ENCODE measurements at places on chromosomes 4 and X.

- DNase-seq: no peak
- H3K4me3 ChIP-seq: no peak overlapping the region
- H3K27me3 ChIP-seq: no peaks in the 10 kb centered on the region
- no peaks in the 10 kb centered on the region for H3K4me1 ChIP-seq
- no peak overlapping the region for H3K27ac ChIP-seq
Measured at GRCh38 chrX:52608961-52609360, 45.7 kb downstream of the SSX7 start.

DNA sequence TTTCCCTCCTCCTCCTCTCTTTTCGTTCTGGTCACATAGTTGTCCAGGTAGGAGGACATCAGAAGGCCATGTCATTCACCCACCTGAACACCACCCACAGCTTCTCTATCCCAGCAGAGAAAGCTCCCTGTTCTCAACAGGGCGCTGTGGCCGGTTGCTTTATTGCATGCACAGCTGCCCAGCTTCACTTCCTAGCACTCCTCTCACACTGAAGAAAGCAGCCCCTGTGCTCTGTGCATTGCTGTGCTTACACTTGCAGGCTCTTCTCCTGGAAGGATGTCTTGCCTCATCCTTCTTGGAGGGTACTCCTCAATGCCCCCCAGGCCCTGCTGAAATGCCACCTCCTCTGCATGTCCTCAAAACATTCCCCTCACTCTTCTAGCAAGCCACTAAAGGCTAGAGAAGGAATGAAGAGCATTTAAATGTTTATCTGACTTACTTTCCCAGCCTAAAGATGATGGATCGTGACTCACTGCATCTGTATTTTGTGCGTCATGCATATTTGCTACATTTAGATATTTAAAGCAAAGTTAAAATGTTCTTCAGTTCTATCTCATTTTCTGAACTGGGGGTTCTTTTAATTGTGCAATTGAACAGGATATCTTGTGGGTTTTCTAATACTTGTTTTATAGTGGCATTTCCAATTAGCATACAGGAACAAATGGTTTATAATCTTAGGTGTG is 186.4 kb upstream of the PUDP start:
- H3K36me3 ChIP-seq: no peaks in the 10 kb centered on the region
- H3K27ac ChIP-seq: no peak overlapping the region
- no peak overlapping the region for H3K4me3 ChIP-seq
- no peaks in the 10 kb centered on the region for H3K4me1 ChIP-seq

GRCh38 chr4:21543514-21543913 is 405.1 kb downstream of the KCNIP4 start:
- no peaks in the 10 kb centered on the region for H3K27me3 ChIP-seq
- H3K4me3 ChIP-seq: no peak overlapping the region
- H3K27ac ChIP-seq: no peak overlapping the region

- H3K27me3 ChIP-seq: no peaks in the 10 kb centered on the region
- no peak for DNase-seq
- no peaks in the 10 kb centered on the region for H3K36me3 ChIP-seq
- no peak overlapping the region for H3K4me3 ChIP-seq
Measured at GRCh38 chr4:119152741-119153140, 17.1 kb downstream of the MYOZ2 start.

GRCh38 chr4:80587871-80588385 is 252.4 kb downstream of the CFAP299 start:
- H3K4me1 ChIP-seq: no peaks in the 10 kb centered on the region
- H3K27ac ChIP-seq: no peak overlapping the region
- no peaks in the 10 kb centered on the region for H3K36me3 ChIP-seq
- H3K4me3 ChIP-seq: no peak overlapping the region

- H3K36me3 ChIP-seq: no peaks in the 10 kb centered on the region
- no peak overlapping the region for H3K4me3 ChIP-seq
Measured at GRCh38 chr4:38673130-38673978, 9.4 kb downstream of the KLF3 start.

DNA sequence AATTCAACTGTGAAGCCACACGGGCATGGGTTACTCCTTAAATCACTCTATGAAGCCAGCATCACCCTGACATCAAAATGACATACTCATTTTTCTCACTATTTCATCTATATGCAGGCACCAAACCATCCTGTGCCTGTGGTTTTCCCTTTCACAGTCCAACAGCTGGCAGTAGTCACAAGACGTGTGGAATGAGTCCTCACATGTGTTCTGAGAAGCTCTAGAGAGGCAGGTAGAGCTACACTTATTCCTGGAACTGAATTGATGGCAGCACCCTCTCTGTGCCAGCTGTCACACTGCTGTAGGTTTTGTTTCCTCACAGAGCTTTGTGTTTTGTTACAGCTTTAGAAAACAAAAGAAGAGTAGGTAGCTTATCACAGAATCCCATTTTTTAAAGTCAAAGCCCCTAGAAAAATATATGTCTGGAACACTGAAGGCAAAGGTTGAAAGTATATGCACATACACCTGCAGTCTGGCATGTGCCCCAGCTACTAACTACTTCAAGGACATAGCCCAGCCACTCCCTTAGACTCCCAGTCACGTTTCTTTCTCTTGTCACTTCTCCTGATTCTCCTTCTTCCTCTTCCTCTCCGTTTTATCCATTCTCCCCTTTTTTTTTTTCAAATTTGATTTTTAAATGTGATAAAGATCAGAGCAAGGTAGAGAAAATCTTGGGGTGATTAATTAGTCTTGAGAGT is 107.1 kb downstream of the ANXA10 start:
- no peak for DNase-seq
- H3K4me1 ChIP-seq: no peaks in the 10 kb centered on the region
- no peak overlapping the region for H3K27ac ChIP-seq

DNA sequence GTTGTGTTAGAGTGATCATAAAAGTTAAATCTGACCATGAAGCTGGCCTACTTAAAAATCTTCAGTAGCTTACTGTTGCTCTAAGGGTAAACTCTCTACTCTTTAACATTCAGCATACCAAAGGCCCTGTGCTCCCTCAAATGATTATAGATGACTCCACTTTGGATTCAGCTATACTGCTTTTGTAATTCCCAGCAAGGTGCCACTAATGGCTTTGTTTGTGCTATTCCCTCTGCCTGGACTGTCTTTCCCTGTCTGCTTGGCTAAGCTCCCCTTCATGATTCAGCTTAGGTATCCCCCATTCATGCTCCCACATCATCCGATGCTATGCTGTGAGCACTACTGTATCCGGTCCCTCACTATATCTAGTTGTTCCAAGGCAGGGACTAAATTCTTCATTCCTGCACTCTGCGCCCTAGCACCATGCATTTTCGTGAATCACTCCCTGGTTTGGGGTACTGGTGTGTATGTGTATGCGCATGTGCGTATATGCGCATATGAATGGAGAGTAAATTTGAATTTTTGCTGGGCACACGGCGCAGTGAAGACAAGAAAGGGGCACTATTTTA is 453 bp upstream of the PBDC1 start:
- no peak for DNase-seq
- H3K36me3 ChIP-seq: no peaks in the 10 kb centered on the region
- H3K27ac ChIP-seq: peak overlapping the region; percentile 82
- no peaks in the 10 kb centered on the region for H3K27me3 ChIP-seq

- DNase-seq: no peak
- no peak overlapping the region for H3K27ac ChIP-seq
- H3K27me3 ChIP-seq: no peaks in the 10 kb centered on the region
Measured at GRCh38 chr4:162229670-162230069, 65.9 kb upstream of the FSTL5 start.

- peaks cover 23% of the 10 kb centered on the region for H3K4me1 ChIP-seq
- DNase-seq: no peak
- no peaks in the 10 kb centered on the region for H3K27me3 ChIP-seq
- H3K36me3 ChIP-seq: no peaks in the 10 kb centered on the region
Measured at GRCh38 chr4:41215969-41216293, 1.6 kb upstream of the APBB2 start.

GRCh38 chr4:5722328-5722727 is 11.3 kb downstream of the EVC start:
- H3K27me3 ChIP-seq: no peaks in the 10 kb centered on the region
- no peaks in the 10 kb centered on the region for H3K36me3 ChIP-seq
- H3K27ac ChIP-seq: peak overlapping the region; percentile 12
- DNase-seq: peak; percentile 26
- no peak overlapping the region for H3K4me3 ChIP-seq

DNA sequence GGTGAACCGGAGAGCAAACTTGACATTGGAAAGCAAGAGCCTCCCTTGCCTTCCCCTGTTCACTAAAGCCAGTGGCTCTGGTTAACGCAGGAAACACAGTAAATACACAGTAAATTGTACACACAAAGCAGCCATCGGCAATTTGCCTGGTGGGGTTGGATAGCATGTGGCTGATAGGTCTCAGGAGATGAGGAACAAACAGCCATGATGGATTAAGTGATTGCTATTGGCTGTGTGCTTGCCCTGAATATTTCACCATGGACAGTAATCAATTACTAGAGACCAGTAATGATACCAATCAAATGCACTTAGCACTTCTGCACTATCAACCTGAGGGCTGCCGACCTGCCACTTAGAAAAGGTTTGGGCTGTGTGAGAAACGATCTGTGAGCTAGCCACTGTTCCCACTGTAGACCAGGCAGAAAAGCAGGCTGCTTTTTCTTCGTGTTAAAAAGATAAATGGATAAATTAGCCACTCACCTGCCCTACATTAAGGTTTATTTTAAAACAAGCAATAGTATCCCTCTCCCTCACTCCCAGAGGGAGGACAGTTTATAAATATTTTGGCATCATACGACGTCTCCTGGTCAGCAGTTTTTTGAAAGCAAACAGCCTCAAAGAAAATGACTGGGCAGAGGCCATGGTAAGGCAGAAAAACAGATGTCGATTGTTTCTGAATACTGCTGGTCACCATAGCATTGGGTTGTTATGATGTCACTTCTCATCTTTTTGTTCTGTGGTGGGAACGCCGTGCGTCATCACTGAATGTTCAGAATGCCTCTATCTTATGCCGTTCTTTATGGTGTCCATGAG is 167.1 kb downstream of the MAML3 start:
- H3K36me3 ChIP-seq: no peaks in the 10 kb centered on the region
- peaks cover 10% of the 10 kb centered on the region for H3K4me1 ChIP-seq

GRCh38 chr4:154361450-154361849 is 130.1 kb downstream of the DCHS2 start:
- no peak overlapping the region for H3K27ac ChIP-seq
- H3K4me1 ChIP-seq: no peaks in the 10 kb centered on the region
- no peak overlapping the region for H3K4me3 ChIP-seq
- H3K36me3 ChIP-seq: no peaks in the 10 kb centered on the region
- H3K27me3 ChIP-seq: no peaks in the 10 kb centered on the region

DNA sequence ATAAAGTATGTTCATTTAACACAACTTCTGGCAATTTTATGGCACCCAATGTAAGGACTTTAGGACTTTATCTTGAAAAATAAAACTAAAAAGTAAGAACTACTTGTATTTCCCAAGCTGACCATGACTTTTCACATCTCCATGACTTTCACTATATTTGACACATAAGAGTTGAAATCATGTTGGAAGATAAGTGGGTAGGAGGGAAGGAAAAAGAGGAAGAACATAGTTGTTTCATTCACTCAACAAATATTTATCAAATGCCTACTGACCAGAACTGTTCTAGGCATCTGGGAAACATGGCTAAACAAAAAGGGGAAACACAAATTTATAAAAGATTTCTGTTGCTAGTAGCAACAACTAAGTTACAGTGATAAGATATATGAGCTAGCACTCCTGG is 16.0 kb downstream of the SCLT1 start:
- no peak for DNase-seq
- no peaks in the 10 kb centered on the region for H3K36me3 ChIP-seq
- H3K27me3 ChIP-seq: no peaks in the 10 kb centered on the region
- H3K4me1 ChIP-seq: no peaks in the 10 kb centered on the region
- H3K4me3 ChIP-seq: no peak overlapping the region

- H3K27ac ChIP-seq: no peak overlapping the region
- H3K36me3 ChIP-seq: no peaks in the 10 kb centered on the region
- H3K4me3 ChIP-seq: no peak overlapping the region
- H3K4me1 ChIP-seq: no peaks in the 10 kb centered on the region
- no peak for DNase-seq
Measured at GRCh38 chr4:122218762-122219161, 66.6 kb downstream of the BLTP1 start.

DNA sequence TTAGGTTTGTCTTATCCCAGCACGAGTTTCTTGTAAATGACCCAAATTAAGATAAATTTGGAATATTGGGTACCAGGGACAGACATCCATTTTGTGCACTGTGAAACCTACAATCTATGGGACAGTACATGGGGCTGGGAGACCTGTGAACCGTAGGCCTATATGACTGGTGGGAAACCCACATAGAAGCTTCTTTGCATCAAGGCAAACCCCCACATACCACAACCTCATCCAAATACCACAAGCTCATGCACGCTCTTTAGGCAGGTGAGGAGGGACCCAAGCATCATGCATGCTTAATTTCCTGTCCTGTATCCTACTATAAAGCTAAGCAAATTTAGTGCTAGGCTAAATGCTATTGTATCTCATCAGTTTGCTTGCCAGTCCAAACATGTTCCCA is 47.8 kb downstream of the NIPAL1 start:
- no peak for DNase-seq
- H3K4me1 ChIP-seq: no peaks in the 10 kb centered on the region
- no peaks in the 10 kb centered on the region for H3K27me3 ChIP-seq
- H3K27ac ChIP-seq: no peak overlapping the region

GRCh38 chr4:157280673-157281072 is 60.1 kb downstream of the GRIA2 start:
- H3K4me1 ChIP-seq: no peaks in the 10 kb centered on the region
- no peak for DNase-seq
- H3K27ac ChIP-seq: no peak overlapping the region
- H3K4me3 ChIP-seq: no peak overlapping the region

GRCh38 chrX:40761762-40762161 is 26.4 kb upstream of the MED14 start:
- H3K4me3 ChIP-seq: no peak overlapping the region
- no peaks in the 10 kb centered on the region for H3K4me1 ChIP-seq
- no peaks in the 10 kb centered on the region for H3K27me3 ChIP-seq
- no peaks in the 10 kb centered on the region for H3K36me3 ChIP-seq

DNA sequence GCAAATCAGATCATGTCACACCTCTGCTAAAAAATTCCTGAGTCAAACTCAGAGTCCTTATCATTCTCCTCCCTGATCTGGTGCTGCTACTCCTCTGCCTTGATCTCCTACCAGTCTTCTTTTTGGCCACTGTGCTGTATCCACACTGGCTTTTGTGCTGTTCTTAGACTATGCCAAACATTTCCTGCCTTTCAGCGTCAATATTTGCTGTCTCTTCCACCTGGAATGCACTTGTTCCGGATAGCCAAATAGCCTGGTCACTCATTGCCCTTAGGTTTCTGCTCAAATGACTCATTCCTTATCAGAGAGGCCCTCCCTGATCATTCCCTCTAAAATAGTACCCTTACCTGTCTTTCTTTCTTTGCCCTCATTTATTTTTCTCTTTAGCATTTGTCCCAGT is 24.4 kb upstream of the RP2 start:
- DNase-seq: no peak
- no peaks in the 10 kb centered on the region for H3K4me1 ChIP-seq
- no peak overlapping the region for H3K27ac ChIP-seq
- no peaks in the 10 kb centered on the region for H3K27me3 ChIP-seq
- no peak overlapping the region for H3K4me3 ChIP-seq
- no peaks in the 10 kb centered on the region for H3K36me3 ChIP-seq

GRCh38 chr4:119537586-119537985 is 91.0 kb downstream of the PDE5A start:
- H3K27me3 ChIP-seq: no peaks in the 10 kb centered on the region
- no peaks in the 10 kb centered on the region for H3K4me1 ChIP-seq
- H3K4me3 ChIP-seq: no peak overlapping the region
- no peak for DNase-seq
- peaks cover 24% of the 10 kb centered on the region for H3K36me3 ChIP-seq
- no peak overlapping the region for H3K27ac ChIP-seq

- no peak for DNase-seq
- no peak overlapping the region for H3K4me3 ChIP-seq
- H3K4me1 ChIP-seq: peaks cover 10% of the 10 kb centered on the region
- no peaks in the 10 kb centered on the region for H3K27me3 ChIP-seq
- H3K27ac ChIP-seq: no peak overlapping the region
Measured at GRCh38 chr4:110164856-110165255, 33.6 kb downstream of the ELOVL6 start.
